Upper lobe of right lung (tissue), 1 donor: ENCODE measurements at places on chromosomes 3 and 15.

DNA sequence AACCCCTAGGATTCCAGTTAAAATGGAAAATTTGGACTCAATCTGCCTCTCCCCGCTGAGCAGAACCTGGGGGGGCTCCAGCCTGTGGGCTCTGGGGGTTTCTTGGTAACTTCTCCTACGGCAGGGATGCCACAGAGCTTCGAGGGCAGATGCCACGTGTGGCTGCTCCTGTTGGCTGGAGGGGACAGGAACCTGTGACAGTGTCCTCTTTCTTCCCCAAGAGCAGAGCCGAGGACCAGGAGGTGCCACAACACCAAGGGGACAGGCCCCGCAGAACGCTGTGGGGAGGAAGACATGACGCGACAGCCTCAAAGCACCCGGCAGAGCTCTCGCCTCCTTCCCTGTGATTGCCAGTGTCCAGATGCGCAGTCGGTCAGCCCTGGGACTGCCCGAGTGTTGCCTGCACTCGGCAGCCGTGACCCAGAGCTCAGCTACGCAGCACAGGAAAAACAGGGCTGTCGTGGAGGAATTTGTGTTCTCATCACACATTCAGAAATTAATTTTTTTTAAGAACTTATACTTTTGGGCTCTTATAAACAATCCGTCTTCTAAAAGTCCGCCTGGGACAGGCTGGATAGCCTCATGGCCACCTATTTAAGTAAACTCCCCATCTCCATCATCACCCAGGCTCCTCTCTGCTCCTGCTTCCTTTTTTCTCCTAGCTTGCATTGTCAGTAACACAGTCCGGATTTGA lies 131.9 kb upstream of the MEF2A start:
- peak; percentile 61 for DNase-seq

DNA sequence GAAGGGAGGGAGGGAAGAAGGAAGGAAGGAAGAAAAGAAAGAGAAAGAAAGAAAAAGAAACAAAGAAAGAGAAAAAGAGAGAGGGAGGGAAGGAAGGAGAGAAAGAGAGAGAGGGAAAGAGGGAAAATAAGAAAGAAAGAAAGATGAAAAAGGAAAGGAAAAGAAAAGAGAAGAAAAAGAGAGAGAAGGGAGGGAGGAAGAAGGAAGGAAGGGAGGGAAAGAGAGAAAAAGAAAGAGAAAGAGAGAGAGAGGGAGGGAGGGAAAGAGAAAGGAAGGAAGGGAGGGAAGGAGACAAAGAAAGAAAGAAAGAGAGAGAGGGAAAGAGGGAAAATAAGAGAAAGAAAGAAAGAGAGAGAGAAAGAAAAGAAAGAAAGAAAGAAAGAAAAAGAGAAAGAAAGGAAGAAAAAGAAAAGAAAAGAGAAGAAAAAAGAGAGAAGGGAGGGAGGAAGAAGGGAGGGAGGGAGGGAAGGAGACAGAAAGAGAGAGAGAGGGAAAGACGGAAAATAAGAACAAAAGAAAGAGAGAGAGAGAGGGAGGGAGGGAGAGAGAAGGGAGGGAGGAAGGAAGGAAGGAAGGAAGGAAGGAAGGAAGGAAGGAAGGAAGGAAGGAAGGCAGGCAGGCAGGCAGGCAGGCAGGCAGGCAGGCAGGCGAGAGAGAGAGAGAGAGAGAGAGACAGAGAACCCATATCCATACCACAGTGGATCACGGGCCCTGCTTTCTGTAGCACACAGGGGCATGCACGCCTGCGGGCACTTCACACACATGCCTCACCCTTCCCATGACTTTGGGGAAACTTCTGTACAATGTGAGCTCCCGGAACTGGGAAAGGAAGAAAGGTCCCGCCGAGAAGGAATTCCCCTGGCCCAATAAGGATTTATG lies 52.5 kb downstream of the ADCY5 start:
- DNase-seq: no peak

DNA sequence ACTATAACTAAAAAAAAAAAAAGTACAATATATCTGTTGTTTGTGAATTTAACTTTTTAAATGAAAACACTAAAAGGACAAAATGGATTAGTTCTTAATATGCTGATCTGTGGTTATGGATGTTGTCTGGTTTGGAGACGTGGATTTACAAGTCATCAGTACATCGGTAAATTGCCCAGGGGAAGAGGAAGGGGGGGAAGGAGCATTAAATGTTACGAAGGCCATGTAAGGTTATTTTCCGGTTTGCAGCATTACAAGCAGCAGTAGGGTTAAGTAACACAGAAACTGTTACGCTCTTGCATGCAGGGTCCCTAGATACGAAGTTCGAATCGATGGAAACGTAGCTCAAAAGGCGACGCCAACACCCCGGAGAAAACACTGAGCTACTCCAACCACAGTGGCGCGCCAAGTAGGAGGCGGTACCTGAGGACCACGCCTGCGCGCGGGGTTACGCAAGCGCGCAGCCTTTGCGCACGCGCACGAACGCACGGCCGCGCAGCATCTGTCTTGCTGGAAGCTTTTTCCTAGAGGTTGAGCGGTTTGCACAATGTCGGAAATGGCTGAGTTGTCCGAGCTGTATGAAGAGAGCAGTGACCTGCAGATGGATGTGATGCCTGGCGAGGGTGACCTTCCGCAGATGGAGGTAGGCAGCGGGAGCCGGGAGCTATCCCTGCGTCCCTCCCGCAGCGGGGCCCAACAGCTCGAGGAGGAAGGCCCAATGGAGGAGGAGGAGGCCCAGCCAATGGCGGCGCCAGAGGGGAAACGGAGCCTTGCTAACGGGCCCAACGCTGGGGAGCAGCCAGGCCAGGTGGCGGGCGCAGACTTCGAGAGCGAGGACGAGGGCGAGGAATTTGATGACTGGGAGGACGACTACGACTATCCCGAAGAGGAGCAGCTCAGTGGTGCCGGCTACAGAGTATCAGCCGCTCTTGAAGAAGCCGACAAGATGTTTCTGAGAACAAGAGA lies at the start of gene EID1:
Gene EID1 (plus strand): TSS at position 505 of the 966 bp plus-strand sequence. CDS start 43 bp downstream, at position 548.
- peak; percentile 96 for DNase-seq

- DNase-seq: no peak
Observed at GRCh38 chr3:7410782-7411181, 549.9 kb downstream of the GRM7 start.

- peak; percentile 78 for DNase-seq
Observed at GRCh38 chr3:44954962-44955361, 21.0 kb downstream of the ZDHHC3 start.

DNA sequence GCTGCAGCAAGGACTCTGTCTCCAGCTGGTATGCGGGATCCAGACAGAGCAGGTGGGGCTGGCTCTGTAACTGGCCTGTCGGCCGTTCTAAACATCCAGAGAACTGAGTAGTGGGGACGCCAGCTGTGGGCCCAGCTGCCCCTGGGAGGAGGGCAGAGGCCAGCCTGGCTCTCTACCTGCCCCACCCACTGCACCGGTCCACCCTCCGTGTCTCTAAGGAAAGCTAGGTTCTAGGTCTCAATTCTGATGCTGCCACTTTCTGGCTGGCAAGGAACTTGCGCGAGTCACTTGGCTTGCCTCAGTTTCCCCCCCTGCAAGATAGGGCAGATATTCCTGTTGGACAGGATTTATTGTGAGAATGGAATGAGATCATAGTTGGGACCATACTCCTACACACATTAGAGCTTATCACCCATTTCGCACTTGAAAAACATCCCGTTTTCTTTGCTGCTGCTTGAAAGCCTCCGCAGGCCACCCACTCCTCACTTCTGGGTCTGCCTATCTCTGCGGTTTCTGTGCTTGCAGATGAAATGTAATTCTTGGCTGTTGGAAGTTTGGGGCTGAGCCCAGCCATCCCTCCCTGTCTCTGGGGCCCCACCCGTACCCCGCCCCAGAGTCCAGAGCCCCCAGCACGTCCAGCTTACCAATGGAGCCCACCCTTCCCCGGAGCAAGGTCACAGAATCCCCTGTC lies 65.8 kb downstream of the IQSEC1 start:
- DNase-seq: no peak

DNA sequence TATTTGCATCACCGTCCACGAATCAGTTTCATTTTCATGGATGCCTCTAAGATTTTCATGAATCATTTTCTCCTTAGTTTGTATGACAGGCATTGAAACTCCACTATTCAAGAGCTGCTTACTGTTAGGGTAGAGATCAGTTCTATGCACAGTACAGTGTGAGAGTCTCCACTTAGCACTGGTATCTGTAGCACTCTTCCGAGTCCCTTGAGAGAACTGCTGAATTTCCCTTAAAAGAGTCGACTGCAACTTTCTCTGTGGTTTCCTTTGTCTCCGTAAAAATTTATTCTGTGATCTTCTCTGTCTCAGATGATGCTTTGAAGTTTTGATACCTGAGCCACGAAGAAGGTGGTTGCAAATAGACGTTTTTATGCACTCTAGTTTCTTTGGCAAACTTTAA lies 14.8 kb downstream of the GTPBP8 start:
- no peak for DNase-seq

DNA sequence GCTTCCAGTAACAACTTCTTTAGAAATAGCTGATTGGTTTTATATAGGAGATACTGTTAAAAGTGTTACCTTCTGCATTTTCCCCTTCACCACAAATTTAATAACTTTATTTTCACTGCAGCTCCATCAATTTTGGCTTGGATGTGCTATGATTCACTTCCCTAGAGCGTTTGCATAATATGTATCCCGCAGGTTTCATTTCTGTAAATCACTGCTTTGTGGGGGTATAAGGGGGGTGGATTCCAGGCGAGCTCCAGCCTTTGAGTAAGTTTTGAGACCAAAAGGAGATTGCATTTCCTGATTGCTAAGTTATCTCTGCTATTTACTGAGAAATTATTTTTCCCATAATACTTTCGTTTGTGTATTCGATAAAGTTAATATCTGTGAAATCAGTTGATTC lies 232.6 kb downstream of the TBL1XR1 start:
- no peak for DNase-seq

- no peak for DNase-seq
Observed at GRCh38 chr3:168156479-168156878, 60.8 kb upstream of the GOLIM4 start.

- peak; percentile 56 for DNase-seq
Observed at GRCh38 chr15:78616506-78616905, 4.3 kb downstream of the CHRNA3 start.

DNA sequence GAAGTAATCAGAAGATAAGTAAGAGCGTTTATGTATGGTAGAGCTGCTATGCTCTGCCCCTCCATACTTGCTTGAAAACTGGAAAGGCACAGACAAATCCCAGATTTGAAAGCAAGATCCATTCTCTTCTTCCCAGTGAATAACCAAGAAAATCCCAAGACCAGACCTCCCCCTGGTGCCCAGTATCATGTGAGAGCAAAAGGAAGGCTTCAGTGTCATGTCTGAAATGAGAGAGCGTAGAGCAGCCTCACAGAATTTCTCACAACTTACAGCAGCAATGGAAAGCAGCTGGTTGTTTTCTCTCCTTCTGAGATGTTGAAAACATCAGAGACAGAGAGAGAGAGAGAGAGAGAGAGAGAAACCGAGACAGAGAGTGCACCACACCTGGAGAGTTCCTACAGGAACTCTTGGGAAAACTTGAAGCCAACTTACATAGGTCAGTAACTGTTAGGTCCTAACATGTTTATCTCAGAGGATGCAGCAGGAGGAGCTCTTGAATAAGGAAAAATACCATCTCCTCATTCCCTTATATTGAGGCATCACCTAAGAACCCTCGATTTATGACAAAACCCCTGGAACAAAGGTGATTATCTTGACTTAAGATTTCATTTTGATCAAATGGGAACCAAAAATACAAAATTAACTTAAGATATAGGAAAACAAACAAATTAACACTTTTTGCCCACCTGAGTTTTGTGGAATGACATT lies 273.3 kb downstream of the NSUN3 start:
- no peak for DNase-seq

GRCh38 chr15:60800299-60801072 lies 321.5 kb upstream of the ICE2 start:
- no peak for DNase-seq

- peak; percentile 72 for DNase-seq
Observed at GRCh38 chr3:50600141-50600753, 11.3 kb downstream of the CISH start.

- no peak for DNase-seq
Observed at GRCh38 chr3:119305286-119305685, 11.1 kb downstream of the ARHGAP31 start.

GRCh38 chr3:120171134-120171873 lies 77.1 kb upstream of the GSK3B start:
- DNase-seq: no peak

DNA sequence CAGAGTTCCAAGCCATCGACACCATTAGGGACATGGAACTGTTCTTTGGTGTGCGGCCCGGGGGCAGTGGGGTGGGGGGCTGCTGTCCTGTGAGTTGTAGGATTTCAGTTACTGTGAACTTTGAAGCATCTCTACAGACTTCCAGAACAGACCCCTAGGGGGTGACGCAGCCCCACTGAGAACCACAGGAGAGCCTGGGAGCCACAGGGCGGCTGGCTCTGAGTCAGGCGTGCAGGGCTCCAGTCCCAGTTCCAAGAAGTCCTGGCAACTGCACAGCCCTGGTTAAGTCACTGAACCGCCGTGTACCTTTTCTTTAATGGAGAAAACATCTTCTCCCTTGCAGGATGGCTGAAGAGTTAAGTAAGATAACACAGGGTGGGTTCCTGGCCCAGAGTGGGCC lies 23.5 kb upstream of the LRTM1 start:
- peak; percentile 66 for DNase-seq

GRCh38 chr15:41490355-41490754 lies 3.3 kb upstream of the ITPKA start:
- DNase-seq: no peak

DNA sequence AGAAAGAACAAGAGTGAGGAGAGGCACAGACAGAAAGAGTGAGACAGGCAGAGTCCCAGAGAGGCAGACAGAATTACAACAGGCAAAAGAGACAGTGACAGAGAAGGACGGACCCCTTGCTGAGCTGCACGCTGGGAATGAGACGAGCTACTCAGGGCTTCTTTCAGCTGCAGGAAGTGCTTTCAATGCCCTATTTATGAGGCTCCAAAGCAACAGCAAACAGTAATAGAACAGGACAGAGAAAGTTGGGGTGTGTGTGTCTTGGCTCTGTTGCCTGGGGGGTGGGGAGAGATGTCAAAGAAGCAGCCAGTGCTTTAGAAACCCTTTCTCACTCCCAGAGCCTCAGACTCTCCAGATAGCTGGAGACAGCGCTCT lies 502 bp upstream of the TIMP4 start:
- DNase-seq: no peak

DNA sequence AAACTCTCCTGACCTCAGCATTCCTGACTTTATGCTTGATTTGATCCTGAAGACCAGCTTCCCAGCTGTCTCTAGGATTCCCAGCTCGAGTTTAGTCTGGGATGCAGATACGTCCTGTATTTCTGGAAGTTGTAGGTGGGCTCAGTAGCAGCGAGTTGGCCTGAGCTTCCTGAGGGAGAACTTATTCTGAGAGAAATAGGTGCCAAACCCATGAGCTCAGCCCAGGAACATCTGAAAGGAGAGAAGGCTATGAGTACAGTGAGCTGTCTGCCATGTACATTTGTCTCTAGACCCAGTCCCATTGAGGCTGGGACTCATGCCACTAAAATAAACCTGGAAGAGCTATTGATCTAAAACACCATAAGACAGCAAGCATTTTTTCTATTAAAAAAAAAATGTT lies 36.6 kb upstream of the SLC9A9 start:
- DNase-seq: no peak

DNA sequence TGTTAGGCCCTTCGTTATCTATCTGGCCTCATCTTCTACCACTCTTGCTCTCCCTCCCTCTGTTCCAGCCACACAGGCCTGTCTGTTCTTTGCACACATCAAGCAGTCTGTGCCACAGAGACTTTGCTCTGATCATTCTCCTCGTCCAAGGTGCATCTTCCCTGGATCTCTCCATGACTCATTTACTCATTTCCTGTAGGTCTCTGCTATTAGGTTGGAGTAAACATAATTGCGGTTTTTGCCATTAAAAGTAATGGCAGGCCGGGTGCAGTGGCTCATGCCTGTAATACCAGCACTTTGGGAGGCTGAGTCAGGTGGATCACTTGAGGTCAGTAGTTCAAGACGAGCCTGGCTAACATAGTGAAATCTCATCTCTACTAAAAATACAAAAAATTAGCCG lies 9.5 kb upstream of the C3orf49 start:
- no peak for DNase-seq
